Muscle of leg (tissue), 16 donors: ENCODE measurements at places on chromosomes 3 and 15. TPM values are rescaled to one million over a fixed set of nuclear protein-coding genes. Genes with fewer than 3 reads are reported as not detected.
A peak's percentile ranks its signal among the peaks of the same experiment; 100 is the strongest.

Gene UBA5
- total RNA-seq, result 24.5 TPM

DNA sequence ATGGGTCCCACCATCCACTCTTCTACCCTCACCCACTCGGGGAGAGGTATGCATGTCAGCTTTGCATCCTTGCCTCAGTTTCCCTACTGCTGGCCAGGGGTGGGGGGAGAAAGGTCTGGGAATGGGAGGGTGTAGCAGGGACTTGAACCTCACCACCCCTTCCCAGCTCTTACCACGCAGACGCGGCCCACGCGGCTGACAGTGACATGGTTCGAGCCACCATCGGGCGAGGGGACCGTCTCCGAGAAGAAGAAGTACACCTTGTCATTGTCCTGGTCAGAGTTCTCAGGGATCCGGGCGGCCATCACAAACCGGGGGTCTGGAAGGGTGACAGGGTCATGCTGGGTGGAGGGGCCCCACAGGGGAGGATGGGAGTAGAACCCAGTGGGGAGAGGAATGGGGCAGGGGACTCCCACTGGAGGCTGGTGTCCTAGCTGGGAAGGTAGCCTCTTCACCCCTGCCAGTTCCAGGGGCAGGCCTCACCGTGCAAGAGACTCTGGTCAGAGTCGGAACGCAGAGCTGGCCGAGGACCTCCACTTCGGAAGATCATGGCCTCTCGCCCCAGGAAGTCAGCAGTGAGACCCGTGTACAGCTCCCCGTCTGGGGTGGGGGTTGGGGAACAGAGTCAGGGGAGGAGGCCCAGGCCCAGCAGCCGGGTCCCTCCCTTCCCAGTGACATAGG lies 3.7 kb downstream of the SEMA3G start:
- DNase-seq, result no peak

DNA sequence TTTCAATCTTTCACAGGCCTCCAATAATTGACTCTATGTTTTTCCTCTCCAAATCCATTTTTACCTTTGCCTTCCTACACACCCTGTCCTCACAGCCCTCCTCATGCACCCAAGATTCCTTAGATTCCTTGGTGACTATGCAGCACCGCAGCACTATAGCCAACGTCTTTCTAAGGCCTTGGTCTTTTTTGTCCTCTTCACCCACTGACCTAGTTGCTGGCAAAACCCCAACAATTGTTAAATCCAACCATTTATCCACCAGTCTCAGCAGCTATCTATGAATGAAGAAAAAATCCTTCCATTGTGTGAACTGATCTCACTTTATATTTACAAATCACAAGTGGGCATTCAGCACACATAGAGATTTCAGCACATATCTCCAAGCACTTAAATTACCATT lies 203.9 kb downstream of the VGLL3 start:
- peak; percentile 8 for DNase-seq

Gene RFTN1
- 16.1 TPM for total RNA-seq

Gene TNNC1
- total RNA-seq, result 608 TPM
